Cortex of kidney (tissue), 1 donor: ENCODE measurements at places on chromosomes 13 and 19.

DNA sequence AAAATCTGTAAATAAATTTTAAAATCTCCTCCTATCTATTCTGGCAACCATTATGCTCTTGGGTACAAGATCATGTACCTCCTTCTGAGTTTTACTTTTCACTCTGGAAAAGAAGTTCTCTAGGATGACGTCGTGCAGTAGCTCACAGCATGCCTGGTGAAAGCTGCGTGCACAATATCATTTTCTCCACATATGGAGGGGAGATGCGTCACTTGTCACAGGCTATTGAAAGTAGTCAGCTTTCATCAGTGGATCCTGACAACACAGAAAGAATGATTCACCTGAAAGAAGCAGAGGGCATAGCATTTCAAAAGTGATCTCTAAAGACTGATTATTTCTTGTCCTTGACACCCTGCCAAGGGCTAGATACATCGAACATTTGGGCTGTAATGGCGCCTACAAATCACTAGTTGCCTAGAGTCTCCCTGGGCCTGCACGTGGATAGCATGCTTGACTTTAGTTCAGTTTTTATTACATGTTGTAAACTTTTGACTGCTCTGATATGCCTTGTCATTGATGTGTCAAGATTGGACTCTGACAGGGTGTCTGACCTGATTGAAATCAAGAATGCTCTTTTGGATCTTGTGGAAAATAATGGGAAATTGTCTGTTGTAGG is 1365.6 kb downstream of the OLFM4 start:
- no peak for DNase-seq

DNA sequence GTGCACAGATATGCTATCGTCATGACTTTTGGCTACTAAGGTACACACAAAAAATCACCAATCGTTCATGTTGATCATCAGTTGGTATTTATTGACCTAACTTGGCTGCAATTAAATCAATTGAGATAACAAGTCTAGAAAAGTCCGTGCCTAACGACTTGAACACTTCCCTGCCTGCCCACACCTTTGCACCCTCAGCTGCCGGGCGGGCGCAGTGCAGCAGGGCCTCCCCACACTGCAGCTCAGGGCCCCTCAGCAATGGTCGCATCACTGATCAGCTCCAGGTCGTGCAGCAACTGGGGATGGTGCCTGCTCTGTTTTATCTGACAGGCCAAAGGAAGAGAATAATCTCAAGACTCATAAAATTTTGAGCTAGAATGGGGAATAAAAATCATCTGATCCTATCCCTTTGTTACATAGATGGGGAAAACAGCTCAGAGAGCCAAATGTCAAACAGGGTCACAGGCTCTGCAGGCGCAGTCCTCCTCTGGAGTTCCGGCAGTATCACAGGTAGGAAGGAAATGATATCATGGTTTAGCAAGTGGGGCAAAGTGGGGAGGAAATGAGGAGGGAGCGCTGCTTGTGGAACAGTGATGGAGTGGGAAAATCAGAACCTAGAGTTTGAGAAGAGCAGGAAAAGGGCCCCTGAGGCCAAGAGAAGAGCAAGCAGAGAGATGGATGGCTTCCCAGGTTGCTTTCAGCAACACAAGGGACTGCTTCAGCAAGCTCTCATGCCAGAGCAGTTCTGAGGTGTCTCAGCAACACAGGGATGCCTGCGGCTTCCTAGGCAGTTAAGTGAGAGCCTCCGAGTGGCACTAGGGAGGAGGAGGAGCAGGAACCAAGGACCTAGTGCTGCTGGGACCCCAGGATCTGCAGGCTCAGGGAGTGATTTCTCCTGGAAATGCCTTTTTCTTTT is 57.5 kb downstream of the SLC7A1 start:
- no peak for DNase-seq

GRCh38 chr13:75366380-75367280 is 115.3 kb downstream of the TBC1D4 start:
- DNase-seq: no peak

- no peak for DNase-seq
Observed at GRCh38 chr19:1249298-1249989, 1.1 kb downstream of the MIDN start.

GRCh38 chr19:45340232-45340898 is at the start of gene KLC3:
KLC3 (plus strand) TSS chr19:45340750; CDS start chr19:45345542, 4,792 bp downstream.
- no peak for DNase-seq

- no peak for DNase-seq
Observed at GRCh38 chr13:66781241-66781640, 448.9 kb downstream of the PCDH9 start.

DNA sequence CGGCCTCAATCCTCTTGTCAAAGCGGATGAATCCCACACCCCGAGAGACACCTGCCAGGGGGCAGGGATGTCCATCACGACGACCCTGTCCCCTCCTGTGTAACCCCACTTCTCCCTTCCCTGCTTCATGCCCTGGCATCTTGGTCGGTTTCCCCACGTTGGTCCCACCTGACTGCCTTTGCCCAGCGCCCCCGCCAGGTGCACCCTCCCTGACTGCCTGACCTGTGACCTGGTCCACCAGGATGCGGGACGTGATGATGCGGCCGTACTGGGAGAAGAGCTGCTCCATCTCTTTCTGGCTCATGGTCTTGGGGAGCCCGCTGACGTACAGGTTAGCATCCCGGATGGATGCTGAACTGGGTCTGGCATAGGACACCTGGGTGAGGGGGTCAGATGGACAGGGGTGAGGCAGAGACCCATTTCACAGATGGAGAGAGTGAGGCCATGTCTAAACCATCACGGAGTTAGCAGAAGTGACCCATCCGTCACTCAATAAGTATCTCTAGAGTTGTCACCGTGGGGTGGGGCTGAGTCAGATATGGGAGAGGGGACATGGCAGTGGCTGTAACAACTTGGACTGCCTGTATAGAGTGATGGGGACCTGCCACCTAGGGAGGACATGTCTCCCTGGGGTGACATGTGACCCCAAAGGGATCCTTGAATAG is 22.5 kb downstream of the ELAVL3 start:
- no peak for DNase-seq

DNA sequence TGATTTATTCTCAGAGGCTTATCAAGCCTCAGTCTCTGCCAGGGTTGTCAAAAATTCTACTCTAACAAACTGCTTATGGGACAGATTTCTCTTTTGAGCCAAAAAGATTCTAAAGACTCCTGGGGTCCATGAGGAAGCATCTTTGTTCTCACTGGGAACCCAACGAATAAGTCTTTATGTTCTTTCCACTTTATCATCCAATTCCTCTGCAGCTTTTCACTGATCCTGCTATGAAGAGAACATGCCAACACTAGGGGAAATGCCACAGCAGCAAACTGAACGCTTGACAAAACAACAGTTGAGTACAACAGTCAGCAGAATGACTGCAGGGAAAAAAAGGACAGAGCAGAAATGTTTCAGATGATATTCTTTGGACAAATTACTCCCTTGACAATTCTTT is 22.2 kb downstream of the DCLK1 start:
- no peak for DNase-seq

DNA sequence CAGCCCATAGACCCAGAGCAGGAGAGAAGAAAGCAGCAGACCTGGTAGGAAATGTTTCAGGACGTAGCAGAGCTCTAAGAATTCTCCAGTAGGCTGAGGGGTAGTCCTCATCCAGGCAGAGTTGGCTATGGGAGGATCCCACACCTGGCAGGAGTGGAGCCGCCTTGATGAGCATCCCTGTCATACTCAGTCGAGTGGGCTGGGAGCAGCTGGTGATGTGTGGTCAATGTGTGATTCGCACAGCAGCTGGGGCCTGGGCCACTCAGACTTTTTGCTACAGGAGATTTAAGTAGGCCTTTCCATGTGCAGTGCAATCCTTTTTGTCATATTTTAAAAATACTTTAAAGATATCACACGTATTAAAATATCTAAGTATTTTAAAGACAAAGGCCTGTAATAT is 56.6 kb downstream of the MYO16 start:
- no peak for DNase-seq

DNA sequence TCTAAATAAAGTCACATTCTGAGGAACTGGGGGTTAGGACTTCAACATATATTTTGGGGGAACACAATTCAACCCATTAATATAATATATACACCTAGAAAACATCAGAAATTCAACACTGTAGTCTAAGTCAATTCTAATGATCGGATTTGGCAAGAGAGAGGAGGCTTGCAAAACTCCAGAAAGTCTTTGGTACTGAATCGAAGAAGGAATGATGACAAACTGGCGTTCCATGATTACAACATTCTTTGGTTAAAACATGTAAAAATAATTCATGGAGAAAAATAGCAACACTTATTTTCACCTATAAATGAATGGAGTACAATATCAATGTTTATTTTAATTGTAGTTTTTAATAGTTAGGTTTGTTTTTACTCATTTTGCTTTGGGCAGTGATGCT is 62.4 kb downstream of the MBNL2 start:
- no peak for DNase-seq

GRCh38 chr13:44969551-44970484 is 19.5 kb downstream of the NUFIP1 start:
- no peak for DNase-seq

GRCh38 chr13:31199849-31200636 is at the start of gene B3GLCT:
B3GLCT (plus strand) TSS chr13:31199975; CDS start chr13:31200085, 110 bp downstream.
- no peak for DNase-seq

DNA sequence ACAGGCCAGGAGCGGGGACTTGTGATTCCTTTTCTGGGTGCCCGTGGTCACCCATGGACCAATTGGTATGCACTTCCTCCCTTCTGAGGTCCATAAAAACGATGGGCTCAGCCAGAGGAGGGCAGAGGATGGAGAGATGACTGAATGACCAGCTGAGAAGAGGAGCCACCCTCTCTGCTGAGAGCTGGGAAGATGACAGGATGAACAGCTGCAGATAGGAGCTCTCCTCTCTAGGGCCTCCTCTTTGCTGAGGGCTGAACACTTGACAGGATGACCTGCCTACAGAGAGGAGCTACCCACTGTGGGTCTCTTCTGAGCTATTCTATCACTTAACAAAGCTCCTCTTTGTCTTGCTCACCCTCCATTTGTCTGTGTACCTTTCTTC is 4.1 kb downstream of the IGFL4 start:
- no peak for DNase-seq

GRCh38 chr19:44303976-44304568 is 753 bp downstream of the ZNF235 start:
- no peak for DNase-seq

DNA sequence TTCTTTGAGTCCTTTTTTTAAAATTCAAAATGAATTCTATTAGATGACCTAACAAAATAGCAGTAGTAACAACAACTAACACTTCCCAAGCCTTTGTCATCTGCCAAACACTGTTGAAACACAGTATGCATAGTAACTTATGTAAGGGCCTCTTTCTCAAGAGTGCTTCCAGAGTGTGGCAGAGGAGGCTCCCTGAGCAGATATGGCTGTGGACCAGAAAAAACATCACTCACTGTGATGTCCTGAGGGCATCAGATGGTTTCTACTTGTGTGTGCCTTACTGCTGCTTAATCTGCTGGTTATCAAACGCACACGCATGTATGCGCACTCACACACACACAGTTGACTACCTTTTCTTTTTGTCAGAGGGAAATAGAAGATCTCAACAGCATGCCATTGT is 110.8 kb downstream of the DLEU7 start:
- DNase-seq: no peak

GRCh38 chr13:74927823-74928222 is 554.1 kb downstream of the TBC1D4 start:
- no peak for DNase-seq

DNA sequence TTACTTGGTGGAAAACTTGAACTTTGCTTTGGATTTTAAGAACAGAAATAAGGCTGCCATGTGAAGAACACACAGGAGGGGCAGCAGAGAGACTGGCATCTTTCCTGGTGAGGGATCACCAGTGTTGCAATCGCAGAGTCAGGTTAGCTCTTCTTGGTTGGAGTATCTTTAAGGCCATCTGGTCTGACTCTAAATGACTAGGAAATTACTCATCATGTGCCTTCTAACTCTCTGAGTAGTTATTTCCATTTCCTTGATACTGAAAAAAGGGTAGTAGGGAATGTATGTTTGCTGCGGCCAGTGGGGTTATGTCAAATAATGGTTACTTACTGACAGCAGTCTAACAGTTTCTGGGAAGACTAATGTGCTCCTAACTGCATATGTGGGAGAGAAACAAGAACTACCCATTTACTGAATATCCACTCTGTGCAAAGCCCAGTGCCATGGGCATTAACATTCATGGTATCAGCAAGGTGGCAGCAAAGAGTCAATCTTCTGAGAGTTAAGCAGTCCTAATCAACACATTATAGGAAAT is 122.1 kb downstream of the COG6 start:
- no peak for DNase-seq

GRCh38 chr13:76715621-76716020 is 170.6 kb downstream of the KCTD12 start:
- DNase-seq: no peak

DNA sequence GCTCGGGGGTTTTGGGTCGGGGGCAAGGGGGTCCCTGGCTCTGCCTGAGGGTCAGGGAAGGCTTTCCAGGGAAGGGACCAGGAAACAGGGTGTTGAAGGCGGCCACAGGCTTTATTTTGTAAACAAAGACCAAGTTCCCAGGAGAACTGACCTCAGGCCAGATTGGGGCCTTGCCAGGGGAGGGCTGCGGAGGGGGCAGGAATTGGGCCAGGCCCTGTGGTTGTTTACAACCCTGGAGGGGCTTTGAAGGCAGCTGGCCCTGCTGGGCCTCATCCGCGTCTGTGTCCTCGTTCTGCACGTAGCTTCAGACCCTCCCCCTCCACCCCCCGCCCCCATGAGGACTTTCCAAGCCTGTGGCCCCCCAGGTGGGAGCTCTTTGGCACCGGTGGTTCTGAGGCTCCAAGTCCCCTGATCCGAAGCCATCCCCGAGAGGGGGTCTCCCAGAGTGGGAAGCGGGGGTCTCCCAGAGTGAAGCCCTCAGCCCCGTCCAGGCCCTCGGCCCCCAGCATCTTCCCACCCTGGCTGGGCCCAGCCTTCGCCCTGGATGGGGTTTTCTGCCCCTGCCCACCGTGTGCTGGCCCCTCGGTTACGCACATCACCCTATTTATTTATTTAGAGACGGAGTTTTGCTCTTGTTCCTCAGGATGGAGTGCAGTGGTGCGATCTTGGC is 13.5 kb upstream of the BSG start:
- DNase-seq: no peak

- no peak for DNase-seq
Observed at GRCh38 chr19:801861-802497, 4.7 kb downstream of the PTBP1 start.
